ENCODE measurements at places on chromosomes 3 and 15.

GRCh38 chr3:170023165-170023564 is 14.6 kb upstream of the GPR160 start:
- DNase-seq: no peak

GRCh38 chr3:16761571-16761970 is 123.2 kb upstream of the PLCL2 start:
- DNase-seq: no peak

- DNase-seq: no peak
These were observed 74.7 kb downstream of the DZIP3 start for GRCh38 chr3:108664266-108664665.

GRCh38 chr3:186151077-186151971 is 42.4 kb upstream of the ETV5 start:
- DNase-seq: no peak

GRCh38 chr15:82045179-82045891 is 483 bp downstream of the MEX3B start:
- DNase-seq: no peak

DNA sequence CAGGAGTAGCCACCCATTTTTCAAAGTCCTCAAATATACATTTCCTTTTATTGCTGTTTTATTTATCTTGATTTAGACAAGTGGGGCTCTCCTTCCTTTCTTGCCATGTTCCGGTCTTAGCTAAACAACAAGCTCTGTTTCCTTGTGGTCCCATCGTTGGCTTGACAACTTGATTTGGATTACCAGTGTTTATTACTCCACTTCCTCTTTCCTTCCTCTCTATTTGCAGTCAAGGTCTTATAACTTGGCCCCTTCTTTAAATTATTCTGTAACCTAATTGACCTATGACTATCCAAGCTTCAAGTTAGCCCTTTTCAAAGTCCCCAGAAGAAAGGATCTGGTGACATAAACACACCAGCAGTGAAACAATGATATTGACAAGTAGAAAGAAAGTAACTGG is 130.6 kb upstream of the STT3B start:
- DNase-seq: no peak

- no peak for DNase-seq
These were observed 684.8 kb upstream of the BCHE start for GRCh38 chr3:166522017-166522416.

DNA sequence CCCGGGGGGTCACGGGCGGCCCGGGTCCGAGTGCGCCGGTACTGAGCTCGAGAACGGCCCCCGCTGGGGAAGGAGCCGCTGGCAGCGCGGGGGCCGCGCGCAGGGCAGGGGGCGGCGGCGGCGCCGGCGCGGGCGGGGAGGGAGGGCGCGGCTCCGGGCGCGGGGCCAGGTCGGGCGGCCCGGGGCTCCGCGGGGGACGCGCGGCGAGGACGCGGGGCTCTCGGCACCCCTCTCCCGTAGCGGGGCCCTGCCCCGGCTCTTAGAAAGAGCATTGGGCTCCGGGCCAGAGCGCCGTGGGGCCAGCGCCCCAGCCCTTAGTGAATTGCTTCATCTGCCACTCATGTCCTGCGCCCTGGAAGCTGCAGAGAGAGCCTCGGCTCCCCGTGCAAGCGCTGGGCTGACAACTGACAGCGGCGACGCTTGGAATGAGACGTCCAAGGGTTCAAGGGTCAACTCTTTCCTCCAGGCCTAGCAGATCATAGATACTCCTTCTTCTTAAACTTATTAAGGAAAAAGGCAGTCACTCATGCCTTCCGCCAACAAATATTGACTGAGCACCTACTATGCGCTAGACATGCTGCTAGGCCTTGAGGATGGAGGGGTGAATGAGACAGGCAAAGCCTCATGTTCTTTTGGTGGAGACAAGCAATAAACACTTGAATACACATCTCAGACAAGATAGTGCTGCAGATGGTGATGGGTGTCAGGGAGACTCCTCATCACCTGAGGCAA is 140.8 kb downstream of the SMAD6 start:
- DNase-seq: no peak

- no peak for DNase-seq
These were observed 93.0 kb upstream of the C3orf80 start for GRCh38 chr3:160132226-160132625.

GRCh38 chr3:17384567-17385296 is 357.7 kb downstream of the TBC1D5 start:
- no peak for DNase-seq

GRCh38 chr3:15682561-15683185 is 81.1 kb downstream of the BTD start:
- no peak for DNase-seq

DNA sequence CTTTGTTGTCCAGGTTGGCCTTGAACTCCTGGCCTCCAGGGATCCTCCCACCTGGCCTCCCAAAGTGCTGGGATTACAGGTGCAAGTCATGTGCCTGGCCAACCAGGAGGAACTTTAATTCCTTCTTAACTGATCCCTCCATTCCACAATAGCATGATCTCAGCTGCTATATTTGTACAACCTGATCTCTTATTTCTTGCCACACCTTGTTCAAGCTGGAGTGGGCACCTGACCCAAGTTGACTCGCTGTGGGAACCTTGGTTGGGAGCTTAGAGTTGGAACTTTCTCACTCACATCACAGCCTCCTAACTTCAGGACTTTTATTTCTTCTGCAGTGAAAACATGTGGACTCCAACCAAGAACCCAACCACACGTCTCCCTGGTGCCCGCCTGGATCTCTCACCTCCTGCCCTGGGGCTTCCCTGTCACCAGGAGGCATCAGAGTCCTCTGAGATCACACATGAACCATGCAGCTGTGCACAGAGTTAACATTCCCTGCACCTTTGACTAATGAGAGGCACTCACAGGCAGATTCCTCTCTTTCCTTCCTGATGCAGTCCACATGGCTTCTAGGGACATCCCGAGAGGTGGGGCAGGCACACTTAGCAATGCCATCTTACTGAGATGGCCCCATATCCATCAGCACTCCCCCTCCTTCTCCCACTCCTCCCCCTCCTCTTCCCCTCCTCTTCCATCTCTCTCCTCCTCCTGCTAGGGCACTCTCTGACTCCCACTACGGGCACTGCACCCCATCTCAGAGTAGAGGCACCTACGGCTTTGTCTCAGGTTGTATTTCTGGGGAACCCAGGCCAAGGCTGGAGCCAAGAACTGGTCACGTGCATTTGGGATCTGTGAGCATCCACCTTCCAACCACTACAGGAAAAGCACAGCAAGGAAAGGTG is 9.7 kb upstream of the CYFIP1 start:
- no peak for DNase-seq

GRCh38 chr3:134820994-134821393 is 25.9 kb downstream of the EPHB1 start:
- DNase-seq: no peak

- DNase-seq: no peak
These were observed 612 bp upstream of the C15orf40 start for GRCh38 chr15:83012076-83012426.

GRCh38 chr3:148998715-148999423 is 7.5 kb downstream of the GYG1 start:
- DNase-seq: no peak

DNA sequence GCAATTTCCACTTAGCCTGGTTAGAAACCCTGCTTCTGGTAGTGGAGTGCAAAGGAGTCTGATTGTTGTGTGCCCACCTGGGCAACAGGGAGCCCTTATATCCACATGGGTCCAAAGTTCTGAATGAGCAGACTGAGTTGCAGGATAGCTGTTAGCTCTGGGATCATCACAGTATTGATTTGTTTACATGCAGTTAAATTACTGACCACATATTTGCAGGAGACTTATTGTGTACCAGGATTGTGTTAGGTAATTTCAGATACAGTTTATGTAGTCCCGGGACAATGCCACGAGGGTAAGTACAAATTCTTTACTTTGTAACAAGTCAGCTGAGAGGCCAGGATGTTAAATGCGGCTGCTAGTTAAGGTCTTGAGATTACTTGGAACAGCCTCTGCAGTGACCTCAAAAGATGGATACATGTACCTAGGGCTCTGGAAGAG is 18.8 kb downstream of the ARHGEF26 start:
- DNase-seq: no peak

GRCh38 chr3:127411083-127411727 is 123.4 kb upstream of the PRR20G start:
- DNase-seq: peak; percentile 17

- no peak for DNase-seq
These were observed 4.5 kb upstream of the MASP1 start for GRCh38 chr3:187296058-187296457.

- no peak for DNase-seq
These were observed 95.5 kb downstream of the FRMD4B start for GRCh38 chr3:69290430-69290829.

- no peak for DNase-seq
These were observed 15.0 kb downstream of the CDCP1 start for GRCh38 chr3:45131201-45131600.

GRCh38 chr3:126313580-126314304 is 43.5 kb downstream of the KLF15 start:
- no peak for DNase-seq

GRCh38 chr3:139074565-139075115 is 29.9 kb upstream of the PRR23C start:
- DNase-seq: no peak

- no peak for DNase-seq
These were observed 117.4 kb upstream of the ZBED2 start for GRCh38 chr3:111712294-111713167.

DNA sequence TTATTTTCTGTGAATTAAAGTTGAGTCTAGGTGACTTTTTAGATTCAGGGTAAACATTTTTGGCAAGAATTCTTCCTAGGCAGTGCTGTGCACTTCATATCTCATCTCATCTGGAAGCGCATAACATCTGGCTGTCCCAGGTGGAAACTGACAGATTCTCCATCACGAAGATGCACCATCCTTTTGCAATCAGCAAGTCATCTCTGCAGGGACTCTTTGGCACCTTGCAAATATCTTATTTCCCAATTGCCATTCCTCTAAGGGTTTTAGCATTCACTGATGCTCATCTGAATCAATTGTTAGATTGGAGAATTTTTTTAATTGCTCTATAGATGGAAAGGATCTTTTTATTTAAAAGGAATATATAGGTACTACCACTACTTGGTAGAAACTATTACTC is 282.7 kb upstream of the ATP10A start:
- no peak for DNase-seq

- no peak for DNase-seq
These were observed 36.6 kb downstream of the TJP1 start for GRCh38 chr15:29785642-29786041.

- DNase-seq: no peak
These were observed 308.5 kb upstream of the RASGRP1 start for GRCh38 chr15:38873158-38873557.

GRCh38 chr3:29381595-29381994 is 100.7 kb downstream of the RBMS3 start:
- no peak for DNase-seq
